ENCODE measurements at places on chromosomes 4 and X.

GRCh38 chr4:159284113-159284512 lies 181.2 kb downstream of the RAPGEF2 start:
- DNase-seq: no peak

DNA sequence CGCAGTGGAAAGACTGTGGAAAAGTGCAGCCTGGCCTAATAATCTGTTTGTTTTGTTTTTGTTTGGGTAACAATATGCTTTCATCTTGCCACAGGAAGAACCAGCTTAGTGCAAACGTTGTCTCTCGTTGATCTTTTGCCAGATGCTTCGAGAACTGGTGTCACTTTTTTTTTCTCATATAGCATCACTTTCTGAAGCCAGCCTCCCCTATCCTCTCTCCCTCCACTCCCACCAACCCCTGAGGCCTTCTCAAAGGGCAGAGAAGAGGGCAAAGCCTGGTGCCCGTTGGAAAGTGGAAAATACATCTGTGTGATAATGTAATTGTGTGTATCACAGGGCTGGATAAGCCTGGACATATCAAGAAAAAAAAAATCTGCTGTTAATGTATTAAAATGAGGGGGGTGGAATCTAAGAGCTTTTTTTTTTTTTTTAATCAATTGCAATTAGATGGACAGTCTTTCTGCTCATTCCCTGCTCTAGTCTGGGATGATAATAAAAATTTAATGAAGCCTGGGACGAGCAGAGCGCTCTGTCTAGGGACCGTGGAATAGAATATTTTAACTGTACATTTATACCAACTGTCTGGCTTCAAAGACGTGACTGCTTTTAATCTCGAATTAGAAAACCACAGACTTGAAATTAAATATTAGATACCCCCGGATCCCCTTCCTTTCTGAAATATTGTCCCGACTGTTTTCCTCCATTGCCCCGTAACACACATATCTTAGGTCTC lies 8.1 kb downstream of the POU4F2 start:
- DNase-seq: no peak

DNA sequence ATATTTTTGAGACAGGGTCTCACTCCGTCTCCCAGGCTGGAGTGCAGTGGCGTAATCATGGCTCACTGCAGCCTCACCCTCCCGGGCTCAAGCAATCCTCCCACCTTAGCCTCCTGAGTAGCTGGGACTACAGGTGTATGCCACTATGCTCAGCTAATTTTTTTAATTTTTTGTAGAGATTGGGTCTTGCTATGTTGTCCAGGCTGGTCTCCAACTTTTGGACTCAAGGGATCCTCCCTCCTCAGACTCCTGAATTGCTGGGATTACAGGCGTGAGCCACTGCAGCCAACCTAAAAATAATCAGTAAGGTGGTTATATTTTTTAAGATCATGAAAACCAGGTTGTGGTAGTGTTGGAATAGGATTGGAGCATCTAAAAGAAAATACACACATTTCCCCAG lies 38.1 kb downstream of the TMEM156 start:
- no peak for DNase-seq

DNA sequence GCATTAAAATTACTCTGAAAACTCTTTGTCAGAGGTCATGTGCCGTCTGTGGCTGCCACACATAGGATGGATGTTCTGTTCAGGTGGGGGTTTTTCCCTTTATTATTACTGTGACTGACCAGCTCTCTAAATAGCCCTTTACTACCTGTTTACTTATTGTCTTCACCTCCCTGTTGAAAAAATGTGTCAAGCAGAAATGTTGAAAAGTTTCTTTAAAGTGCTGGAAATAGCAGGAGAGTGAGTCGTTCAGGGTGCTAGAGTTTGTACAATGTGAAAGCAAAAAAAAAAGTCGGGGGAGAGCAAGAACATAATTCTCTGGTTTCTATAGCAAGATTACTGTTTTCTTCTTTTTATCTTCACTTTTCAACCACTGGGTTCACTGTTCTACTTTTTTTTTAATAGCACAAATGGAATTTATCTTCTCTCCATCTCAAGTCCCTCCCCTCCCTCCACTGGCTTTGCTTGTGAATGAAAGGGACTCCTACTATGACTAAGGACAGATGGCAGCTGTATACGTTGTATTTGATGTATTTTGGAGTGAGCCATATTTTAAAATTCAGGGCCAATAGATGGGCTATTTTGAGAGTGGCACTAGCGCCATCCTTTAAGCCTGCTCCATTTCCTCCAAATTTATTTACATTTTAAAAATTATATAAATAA lies 33.3 kb downstream of the ARX start:
- DNase-seq: no peak

DNA sequence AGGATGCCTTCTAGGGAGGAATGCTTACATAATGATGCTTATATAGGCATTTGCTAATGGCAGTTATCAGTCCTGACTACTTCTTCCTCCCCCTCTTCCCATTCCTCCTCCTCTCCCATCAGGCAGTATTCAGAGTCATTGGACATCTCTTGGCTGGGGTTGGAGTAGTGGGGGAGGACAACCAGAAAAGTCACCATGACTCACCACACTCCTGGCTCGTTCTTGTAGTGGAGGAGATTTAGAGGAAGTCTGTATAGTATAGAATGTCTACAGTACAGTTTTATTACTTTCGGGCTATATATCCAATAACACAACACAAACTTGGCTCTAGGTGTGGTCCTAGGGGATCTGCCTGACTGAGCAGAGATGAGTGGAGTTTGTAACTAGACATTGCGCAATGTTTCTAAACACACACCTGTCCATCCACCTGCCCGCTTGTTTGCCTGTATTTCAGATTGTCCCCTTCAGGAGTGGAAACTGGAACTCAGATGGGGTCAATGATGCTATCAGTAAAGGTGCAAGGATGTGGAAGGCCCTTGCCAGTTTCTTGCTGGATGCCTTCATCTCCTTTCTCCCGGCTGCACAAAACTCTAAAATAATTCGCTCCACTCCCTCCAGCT lies 27.9 kb upstream of the KIAA1210 start:
- peak; percentile 67 for DNase-seq

- DNase-seq: peak; percentile 24
Measured at GRCh38 chrX:41148553-41148952, 63.3 kb downstream of the USP9X start.
